ENCODE measurements at places on chromosomes 2 and 18.

GRCh38 chr2:209113026-209113425 is 310.8 kb upstream of the MAP2 start:
- no peak for DNase-seq

- no peak for DNase-seq
Measured at GRCh38 chr2:145026456-145027455, 506.8 kb upstream of the ZEB2 start.

GRCh38 chr2:189534854-189535832 is 45.4 kb downstream of the SLC40A1 start:
- DNase-seq = no peak

DNA sequence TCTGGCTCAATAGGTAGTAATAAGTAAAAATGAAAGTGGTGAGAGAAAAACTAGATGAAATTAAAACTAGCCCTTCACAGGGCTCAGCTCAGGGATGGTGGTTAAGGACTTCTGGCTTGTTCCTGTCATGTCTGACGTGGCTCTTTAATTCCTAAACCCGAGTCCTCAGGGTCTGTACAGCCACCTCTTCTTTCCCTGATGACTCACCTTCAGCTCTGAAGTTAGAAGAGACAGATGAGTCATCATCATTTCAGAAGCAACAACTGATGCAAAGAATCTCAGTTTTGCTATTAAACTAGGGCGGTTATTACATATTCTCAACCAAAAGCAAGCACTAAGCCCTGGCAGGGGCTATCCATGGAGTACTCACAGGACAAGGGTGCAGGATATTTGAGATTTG is 24.0 kb upstream of the ITGB6 start:
- no peak for DNase-seq

DNA sequence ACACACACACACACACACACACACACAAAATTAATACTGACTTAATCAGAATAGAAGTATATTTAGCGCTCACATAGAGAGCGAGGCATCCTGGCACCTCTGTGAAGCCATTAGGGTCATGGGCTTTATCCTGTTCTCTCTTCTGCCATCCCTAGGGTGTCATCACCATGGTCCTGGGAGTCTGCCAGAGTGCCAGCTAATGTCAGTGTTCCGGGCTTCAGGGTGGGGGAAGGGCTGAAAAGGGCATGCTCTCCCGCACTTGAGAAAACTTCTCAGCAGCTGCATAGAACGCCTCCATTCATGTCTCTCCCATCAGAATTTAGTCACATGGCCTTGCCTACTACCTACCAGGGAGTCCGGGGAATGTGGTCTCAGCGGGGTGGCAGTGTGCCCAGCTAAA is 19.7 kb upstream of the DYNC2LI1 start:
- DNase-seq = no peak

GRCh38 chr18:79941473-79942119 is 9.9 kb downstream of the SLC66A2 start:
- no peak for DNase-seq

DNA sequence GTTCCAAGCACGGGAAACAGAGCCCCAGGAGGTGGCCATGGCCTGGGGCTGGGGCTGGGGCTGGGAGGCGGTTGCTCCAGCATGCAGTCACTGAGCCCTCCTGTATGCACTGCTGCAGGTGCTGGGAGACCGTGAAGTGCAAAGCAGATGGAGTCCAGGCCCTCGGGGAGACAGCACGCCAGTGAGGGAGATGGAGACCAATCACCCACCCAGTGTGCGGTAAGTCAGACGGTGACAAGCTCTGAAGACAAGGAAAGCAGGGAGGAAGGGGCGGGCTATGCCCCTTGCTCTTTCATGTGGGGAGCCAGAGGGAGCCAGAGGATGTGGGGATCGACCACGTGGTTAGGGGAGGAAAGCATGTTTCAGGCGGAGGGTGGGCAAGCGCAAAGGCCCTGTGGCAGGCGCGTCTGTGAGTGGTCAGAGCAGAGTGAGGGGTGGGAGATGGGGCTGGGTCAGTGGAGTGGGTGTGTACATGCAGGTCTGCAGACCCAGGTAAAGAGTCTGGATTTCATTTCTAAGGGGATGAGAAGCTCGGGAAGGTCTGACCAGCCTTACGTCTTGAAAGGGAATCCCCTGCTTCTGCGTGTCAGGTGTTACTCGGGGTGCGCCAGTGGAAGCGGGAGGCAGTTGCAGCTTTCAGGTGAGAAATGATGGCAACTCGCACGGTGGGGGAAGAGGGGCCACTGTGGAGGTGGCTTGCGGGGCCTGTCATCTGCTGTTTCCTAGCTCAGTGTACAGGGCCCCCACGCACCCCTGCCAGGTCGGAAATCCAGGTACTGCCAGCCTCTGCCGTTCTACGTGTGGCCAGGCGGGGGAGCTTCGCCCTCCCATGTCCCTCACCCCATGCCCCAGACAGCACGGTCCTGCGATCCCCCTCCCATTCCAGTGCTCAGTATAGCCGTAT is 19.4 kb downstream of the RRM2 start:
- no peak for DNase-seq
